ENCODE measurements at places on chromosomes 6 and 20.

- no peak for DNase-seq
Measured at GRCh38 chr6:157203312-157203744, 120.0 kb downstream of the TMEM242 start.

GRCh38 chr6:169115632-169116031, 138.0 kb downstream of the THBS2 start:
- peak; percentile 25 for DNase-seq

GRCh38 chr6:31007694-31008093, 2.6 kb upstream of the MUC22 start:
- DNase-seq, result peak; percentile 94

DNA sequence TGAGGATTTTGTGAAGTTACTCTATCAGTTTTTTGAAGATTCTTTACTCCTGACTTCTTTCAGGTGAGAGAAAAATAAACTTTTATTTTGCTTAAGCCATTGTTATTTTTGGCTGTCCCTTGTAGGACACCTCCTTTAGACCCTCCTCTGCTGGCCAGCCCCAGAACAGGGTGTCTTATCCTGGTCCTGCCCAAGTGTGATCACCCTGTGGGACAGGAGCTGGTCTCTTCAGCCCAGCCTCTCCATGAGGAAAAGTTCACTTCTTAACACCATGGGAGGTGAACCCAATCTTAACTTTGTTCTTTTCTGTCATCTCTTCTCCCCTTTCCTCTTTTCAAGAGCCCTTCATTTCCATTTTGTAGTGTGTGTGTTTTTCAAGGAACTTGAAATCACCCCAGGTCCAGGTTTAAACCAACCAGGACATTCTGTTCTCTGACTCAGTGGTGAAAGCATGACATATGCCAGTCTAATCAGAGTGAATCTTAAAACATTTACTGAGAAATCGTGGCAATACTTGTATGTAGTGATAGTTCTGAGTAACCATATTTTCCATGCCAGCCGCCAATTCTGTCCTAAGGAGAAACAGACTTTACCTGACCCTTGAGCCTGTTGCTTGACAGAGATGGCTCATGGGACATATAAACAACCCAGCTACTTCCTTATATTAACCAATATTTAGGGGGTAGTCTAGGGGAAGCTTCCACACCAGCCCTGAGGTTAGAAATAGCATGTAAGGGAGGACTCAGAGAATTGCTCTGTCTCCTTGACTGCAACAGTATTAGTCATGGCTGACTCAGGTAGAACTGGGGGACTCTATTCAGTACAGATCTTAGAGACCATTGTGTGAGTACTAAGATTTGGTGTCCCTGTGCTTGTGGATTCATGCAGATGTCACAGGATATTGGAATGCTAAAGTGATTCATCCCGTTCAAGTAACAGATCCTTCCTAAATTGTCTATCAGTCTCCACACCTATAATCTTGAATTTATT, 48.8 kb downstream of the FLRT3 start:
- DNase-seq, result peak; percentile 10

- no peak for DNase-seq
Measured at GRCh38 chr6:39044181-39044580, 4.4 kb upstream of the GLP1R start.

DNA sequence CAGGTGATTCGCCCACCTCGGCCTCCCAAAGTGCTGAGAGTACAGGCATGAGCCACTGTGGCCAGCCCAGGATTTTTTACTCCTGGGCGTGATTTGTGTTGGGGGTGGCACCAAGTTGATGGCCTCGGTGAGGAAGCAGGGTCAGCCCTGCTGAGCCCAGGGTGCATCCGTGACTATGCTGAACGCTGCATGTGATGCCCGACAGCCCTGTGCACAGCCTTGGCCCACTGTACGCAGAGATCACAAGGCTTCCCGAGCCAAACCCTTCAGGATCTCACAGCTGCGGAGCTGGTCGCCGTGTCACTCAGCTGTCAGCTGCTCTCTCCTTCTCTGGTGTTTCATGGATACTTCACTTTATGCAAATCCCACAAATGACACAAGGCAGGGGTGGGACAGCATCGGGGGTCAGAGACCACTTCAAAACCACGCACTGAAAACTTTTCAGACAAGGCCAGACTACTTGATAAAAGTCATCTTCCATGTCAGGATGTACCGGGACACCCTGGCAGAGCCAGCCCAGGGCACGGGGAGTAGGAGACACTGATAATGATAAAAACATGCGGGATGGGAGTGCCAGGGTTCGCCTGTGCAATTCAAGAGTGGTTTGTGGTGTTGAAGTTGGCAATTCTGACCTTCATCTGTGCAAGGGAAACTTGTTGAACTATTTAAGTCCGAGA, 31.2 kb upstream of the RPS6KA2 start:
- DNase-seq, result no peak

DNA sequence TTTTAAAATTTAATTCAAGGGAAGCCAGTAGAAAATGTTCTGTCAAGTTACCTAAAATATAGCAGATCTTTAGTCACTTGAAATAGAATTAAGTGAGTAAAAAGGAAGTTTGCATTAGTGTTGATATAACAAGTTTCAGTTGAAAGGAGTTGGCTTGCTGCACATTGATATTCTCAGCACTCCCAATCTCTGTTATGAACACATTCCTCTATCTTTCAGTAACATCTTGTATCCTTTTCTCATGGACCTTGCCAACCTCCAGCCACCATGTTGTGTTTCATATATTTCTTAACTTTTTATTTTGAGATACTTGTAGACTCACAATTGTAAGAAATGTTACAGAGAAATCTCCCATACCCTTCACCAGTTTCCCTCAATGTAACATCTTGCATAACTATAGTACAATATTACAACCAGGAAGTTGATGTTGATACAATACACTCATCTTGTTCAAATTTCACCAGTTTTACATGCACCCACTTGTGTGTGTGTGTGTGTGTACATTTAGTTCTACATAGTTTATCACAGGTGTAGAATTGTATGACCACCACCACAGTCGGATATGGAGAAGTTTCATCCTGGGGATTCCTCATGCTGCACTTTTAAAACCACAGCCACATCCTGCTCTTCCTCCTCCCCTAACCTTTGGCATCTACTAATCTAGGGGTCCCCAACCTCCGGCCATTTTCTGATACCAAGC, 20.2 kb upstream of the PAQR8 start:
- no peak for DNase-seq

- DNase-seq, result no peak
Measured at GRCh38 chr6:166419717-166420116, 37.0 kb upstream of the MPC1 start.

GRCh38 chr20:3237958-3238615, 903 bp downstream of the SLC4A11 start:
- DNase-seq, result no peak

DNA sequence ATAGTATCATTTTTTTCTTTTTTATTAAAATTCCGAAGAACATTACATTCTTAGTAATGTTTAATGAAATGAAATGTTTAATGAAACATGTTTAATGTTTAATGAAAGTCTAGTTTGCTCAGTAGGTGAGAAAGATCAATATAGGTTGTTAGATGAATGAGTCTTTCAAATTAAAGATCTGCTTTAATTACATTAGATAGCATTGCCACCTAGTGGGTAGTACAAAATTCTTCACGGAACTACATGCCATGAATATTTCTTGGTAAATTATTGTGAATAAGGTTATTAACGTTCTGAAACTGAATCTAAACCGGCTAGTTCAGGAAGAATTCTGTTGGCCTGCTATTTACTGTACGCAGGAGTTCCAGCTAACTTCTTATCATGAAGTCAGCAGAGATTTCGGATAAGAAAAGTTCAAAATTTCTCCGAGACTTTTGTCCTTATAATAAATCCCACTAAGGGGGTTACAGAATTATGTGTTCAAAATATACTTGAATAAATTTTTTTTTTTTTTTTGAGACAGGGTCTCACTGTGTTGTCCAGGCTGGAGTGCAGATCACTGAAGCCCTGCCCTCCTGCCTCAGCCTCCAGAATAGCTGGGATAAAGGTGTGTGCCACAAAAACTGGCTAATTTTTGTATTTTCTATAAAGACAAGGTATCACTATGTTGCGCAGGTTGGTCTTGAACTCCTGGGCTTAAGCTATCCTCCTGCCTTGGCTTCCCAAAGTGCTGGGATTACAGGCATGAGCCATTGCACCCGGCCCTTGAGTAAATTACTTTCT, 7.9 kb upstream of the GMNN start:
- DNase-seq, result peak; percentile 57

DNA sequence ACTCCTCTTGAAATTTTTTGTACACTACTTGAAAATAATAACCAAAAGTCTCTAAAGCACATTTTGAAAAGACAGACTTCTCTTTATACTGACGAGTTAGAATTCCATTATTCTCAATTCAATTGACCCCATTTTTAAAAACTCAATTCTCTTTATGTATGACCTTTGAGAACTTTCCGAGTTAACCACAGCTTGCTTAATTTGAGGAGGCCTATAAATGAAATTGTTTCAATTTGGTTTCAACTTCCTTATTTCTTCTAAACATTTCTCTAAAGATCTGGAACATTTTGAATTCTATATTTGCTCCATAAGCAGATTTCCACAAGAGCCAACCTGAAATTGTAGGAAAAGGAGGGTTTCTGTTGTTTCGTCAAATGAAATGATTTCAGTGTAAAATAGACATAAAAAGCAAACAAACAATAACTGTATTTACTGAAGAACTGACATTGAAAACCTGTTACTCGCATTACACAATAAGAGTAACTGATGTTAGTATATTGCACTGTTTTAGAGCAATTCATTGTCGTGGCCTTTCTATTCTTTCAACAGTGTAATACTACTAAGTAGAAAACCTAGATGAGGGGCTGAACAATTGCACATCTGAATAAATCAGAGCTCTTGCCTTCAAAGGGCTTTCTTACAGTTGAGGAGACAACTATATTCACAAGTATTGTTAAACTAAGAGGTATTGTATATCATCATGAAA, 223.6 kb downstream of the HIVEP2 start:
- DNase-seq, result no peak

DNA sequence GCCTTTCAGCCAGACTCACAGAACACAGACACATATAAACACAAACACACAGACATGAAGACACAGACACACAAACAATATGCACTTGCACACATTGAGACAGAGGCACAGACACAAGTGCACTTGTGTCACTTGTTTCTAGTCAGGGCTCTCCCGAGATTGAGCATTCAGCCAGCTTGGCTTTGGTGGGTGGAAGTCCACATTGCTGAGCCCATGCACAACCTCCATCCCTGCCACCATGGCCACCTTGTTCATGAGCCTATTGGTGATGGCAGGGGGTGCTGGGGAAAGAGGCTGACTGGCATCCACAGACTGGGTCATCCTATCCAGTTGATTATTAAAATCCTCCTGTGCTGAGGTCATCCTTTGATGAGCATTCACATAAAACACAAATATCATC, 11.5 kb upstream of the CST7 start:
- no peak for DNase-seq

DNA sequence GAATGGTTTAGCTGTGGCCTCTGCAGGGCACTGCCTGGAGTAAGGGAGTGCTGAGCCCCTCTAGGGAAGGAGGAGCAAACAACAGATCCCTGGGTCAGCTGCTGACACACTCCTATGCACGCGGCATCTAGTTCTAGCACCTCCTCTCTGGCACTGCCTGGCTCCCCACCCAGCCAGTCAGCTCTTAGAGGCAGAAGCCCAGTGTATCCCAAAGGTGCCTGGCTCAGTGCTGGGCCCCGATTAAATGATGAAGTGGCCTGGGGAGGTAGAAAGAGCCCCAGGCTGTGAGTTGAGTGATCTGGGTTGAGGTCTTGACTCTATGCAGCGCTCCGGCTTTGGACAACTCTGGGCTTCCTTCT, 7.6 kb upstream of the VEGFA start:
- no peak for DNase-seq

GRCh38 chr6:113626475-113626874, 230.7 kb upstream of the MARCKS start:
- no peak for DNase-seq

GRCh38 chr20:32965115-32965514, 39.1 kb downstream of the SUN5 start:
- no peak for DNase-seq

DNA sequence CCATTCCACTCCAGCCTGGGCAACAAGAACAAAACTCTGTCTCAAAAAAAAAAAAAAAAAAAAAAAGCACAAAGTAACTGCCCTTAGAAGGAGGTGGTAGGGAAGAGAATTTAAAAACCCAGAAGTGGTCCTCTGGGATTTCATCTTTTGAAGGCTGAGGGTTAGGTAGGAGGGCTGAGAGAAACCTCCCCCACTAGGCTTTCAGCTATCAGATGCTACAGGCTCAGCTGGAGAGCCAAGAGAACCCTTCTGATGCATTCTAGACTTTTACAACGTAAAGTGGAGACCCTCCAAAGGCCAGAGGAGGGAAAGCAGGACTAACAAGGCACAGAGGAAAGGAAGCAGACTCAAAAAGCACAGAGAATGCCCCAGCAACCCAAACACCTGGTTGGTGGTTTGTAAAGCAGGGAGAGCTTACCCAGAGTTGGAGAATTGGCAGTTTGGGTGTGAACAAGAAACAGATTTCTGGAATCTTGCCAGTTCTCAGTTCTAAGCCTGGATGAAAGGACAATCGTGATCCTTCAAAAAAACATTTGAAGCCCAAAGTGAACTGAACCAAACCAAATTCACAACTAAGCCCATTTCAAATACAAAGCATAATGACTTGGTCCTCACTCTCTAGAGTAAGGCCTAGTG, 23.2 kb upstream of the SPAG4 start:
- no peak for DNase-seq

DNA sequence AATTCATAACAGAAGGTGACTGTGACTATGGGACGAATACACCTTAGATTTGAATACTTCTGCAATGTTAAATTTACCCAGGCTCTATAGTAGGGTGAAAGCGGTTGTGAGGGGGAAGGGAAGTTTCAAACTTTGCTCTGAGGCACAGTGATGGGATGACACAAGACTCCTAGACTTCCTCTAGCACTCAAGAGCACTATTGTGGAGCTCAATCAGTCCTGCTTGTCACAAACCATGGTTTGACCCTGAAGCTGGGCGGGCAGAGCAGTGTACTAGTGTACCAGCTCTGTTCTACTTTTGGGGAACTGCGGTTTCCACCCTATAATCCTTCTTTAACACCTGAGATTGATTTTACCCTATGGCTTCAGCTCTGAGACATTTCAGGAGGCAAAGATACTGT, 17.1 kb downstream of the TRIM27 start:
- no peak for DNase-seq

- no peak for DNase-seq
Measured at GRCh38 chr20:17417225-17417624, 114.0 kb downstream of the BFSP1 start.

DNA sequence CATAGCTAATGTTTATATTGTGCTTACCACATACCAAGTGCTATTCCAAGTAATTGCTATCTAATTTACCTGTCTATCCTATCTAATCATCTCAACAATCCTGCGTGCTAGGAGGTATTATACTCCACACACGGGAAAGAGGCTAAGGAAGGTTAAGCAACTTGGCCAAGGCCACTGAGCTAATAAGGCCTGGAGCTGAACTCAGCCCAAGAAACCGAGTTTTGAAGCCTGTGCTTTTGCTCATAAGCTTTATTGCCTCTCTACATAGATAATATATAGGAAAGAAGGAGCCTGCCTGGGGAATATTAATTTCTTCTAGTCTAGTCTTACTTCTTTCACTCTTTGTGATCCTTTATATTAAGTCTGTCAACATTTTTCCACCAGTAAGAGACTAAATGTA, 67.8 kb upstream of the ADGRF4 start:
- no peak for DNase-seq
